Astrocyte of the hippocampus (primary cell): ENCODE measurements at places on chromosomes 16 and 17.

- DNase-seq: peak; percentile 97
These were observed 71.0 kb downstream of the RAI1 start for GRCh38 chr17:17752089-17752820.

DNA sequence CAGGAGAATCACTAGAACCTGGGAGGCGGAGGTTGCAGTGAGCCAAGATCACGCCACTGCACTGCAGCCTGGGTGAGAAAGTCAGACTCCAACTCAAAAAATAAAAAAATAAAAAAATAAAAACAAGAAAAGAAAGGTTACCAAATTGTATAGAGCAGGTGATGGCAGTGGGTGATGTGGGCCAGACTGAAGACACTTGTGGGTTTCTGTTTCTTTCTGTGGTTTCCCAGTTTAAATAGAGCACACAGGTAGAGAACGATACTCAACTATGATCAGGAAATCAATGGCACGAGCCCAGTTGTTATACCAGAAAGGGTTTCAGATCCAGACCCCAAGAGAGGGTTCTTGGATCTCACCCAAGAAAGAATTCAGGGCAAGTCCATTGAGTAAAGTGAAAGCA lies 32.6 kb downstream of the NUBP1 start:
- DNase-seq: no peak

GRCh38 chr16:15427648-15428239 lies 6.6 kb upstream of the BMERB1 start:
- DNase-seq: peak; percentile 83

DNA sequence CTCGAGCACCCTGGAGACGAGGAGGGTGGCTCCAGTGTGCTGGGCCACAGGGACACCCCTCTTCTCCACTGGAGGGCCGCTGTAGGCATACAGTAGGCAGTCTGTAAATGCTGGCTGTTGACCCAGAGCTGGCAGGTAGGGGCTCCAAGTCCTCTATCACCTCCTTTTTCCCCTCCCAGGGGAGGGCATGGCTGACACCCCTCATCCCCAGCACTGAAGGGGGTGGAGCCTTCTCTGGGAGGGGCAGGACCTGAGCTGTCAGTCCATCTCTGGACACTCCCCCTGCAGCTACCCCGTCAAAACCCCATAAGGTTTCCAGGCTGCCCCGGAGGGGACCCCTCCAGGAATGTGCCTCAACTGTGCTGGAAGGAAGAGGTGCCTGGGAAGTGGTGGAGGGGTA lies 2.4 kb downstream of the KCNJ12 start:
- no peak for DNase-seq

- DNase-seq: no peak
These were observed 15.0 kb upstream of the PITPNA start for GRCh38 chr17:1577583-1578013.

- DNase-seq: peak; percentile 67
These were observed 23.4 kb downstream of the WWOX start for GRCh38 chr16:78122774-78123315.

GRCh38 chr16:71707199-71707598 lies 17.3 kb downstream of the PHLPP2 start:
- no peak for DNase-seq

- DNase-seq: peak; percentile 9
These were observed 8.7 kb downstream of the HEXIM2 start for GRCh38 chr17:45170280-45170930.

DNA sequence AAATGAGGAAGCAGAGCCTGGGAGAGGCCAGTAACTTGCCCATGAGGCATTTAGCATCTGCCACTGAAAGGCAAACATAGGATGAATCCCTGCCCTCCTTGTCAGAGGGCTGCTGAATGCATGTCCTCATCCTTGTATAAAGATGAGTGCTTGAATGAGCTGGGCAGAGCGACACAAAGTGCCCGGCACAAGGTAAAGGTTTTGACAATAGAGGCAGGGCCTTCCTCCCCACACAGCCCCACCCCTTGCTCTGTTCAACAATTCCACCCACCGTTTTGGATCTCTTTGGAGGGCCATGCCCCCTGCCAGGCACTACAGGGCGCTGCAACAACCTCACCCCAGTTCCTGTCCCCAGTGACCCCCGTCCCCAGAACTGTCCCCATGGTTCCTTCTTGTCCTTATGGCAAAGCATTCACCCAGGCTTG lies 1.4 kb upstream of the KRT19 start:
- DNase-seq: no peak

GRCh38 chr17:42814633-42815399 lies 9.3 kb downstream of the BECN1 start:
- peak; percentile 89 for DNase-seq
